CD4-positive, alpha-beta T cell (primary cell): ENCODE measurements at places on chromosomes 3 and 15.

DNA sequence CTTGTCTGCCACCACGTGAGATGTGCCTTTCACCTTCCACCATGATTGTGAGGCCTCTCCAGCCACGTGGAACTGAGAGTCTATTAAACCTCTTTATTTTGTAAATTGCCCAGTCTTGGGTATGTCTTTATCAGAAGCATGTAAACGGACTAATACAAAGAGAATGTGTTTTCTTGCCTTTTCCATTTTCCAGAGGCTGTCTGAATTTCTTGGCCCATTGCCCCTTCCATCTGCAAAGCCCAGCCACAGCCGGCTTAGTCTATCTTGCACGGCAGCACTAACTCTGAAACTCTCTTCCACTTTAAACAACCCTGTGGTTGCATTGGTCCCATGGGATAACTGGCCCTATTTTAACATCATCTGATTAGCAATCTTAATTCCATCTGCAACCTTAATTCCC is 215.3 kb downstream of the LRTM1 start:
- no peak for DNase-seq

DNA sequence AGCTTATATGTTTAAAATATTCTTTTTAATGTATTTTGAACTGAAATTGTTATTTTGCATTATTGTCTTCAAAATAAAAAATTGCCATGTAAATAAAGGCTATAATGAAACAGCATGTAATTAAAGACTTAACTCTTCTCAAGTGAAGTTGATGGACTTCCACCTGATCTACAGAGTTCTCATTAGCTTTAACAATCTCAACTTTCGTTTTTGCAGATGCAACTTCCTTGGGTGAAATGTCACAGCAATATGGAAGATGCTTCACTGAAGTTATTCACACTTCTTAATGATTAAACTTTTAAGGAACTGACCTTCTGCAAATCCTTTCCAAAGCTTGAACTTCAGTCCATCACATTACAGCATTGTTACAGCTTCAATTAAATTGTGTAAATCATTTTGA is 63.6 kb downstream of the OSTN start:
- no peak for DNase-seq

GRCh38 chr15:41495736-41496599 is 2.3 kb downstream of the ITPKA start:
- DNase-seq: no peak

- no peak for DNase-seq
Measured at GRCh38 chr3:192899540-192899982, 18.1 kb downstream of the MB21D2 start.

DNA sequence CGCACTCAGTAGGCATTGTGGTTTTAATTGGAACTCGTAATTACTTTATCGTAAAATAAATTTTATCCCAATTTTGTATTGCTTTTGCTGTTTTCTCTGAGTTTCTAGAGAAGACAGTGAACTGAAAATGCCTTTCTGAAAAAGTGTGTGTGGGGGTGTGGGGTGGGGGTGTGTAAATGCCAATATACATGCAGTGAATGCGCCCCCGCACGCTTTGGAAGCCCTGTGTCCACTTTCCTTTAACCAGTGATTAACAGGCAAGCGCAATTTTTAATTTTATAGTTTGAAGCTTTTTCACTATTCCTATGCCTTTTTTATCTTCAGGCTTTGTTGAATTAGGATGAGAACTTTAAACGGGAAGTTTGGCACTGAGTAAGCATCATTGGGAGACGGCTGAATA is 47.4 kb upstream of the GMNC start:
- no peak for DNase-seq

- DNase-seq: no peak
Measured at GRCh38 chr3:40009991-40010390, 200.6 kb downstream of the MYRIP start.
